ENCODE measurements at places on chromosomes 3 and 15.

GRCh38 chr3:66227915-66228314, 7.1 kb downstream of the SLC25A26 start:
- no peak for DNase-seq

DNA sequence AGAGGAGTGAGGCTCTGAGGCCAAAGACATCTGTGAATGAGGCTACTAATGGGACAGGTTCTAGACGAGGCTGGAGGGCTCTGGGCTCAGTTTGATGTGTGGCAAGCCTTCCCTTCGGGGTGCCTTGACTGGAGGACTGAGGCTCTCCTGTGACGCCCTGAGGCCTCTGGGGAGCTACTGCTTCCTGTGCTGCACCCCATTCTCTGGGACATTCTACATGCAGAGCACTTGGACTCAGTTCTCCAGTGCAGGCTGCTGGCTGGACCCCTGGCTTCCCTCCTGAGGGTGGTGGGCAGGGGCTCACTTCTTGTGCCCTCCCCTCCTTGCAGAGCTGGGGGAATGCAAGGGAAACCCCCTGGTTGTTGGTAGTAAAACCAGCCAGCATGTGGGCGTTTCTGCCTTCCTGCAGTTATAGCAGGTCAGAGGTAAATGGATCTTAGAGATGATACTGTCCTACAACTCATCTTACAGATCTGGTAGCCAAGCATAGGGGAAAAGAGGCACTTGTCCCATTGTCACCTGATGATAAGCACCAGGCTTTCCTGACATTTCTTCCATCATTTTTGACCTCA, 133.3 kb downstream of the CHDH start:
- no peak for DNase-seq

DNA sequence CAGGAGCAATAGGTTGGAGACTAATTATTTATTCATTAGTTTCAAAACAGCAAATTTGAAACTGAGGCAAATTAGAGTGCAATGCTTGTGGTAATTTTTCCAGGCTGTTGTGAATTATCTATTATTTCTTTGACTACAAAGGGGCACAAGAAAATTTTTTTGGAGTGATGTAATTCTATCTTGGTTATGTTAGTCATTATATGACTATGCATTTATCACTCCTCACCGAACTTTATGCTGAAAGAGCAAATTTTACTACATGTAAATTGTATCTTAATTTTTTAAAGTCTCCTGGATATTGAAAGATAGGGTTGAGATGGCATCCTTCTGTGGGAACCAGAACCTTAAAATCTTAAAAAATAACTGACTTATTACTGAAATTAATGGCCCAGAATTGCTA, 320.0 kb upstream of the ROBO1 start:
- no peak for DNase-seq

GRCh38 chr3:62238431-62238830, 134.9 kb downstream of the FEZF2 start:
- no peak for DNase-seq

- DNase-seq, result no peak
These were observed 21.8 kb upstream of the KLHL6 start for GRCh38 chr3:183577346-183577745.

DNA sequence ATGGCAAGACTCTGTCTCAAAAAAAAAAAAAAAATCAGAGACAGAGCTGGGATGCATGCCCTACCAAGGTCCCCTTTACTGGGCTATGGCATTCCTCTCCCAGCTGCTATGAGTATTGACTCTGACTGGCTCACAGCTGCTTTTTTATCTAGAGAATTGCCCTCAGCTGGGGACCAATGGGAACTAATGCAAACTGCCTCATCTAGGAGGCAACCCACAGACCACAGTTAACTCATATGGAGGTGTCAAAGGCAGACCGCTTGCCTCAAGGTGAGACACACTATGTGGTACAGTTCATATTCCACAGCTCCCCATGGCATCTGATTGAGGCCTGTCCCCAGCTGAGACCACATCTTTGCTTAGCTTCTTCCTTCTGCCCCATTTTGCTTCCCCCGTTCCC, 183.5 kb upstream of the EOMES start:
- DNase-seq, result no peak

Measured in stimulated activated CD8-positive, alpha-beta memory T cell treated with anti-CD3 and anti-CD28 coated beads, Interleukin-2, amount 100 ng/mL, for 48 hours (primary cell).